ENCODE measurements at places on chromosomes 6 and 20.

DNA sequence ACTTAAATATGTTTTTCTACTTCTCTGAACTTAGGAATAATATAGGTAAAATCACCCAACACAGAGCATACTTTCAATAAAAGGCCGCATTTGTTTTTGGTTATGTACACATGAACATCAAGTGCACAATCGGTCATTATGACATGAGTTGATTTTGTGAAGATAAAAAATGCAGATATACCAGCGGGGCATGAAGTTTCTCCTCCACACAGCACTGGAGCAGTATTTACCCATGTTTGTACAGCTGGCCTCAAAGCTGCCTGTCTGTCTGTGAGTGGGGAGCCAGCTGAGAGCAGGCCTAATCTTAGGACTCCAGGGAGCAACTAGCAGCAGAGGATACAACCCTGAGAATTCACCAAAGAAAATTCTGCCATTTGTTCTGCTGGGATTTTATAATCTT lies 206.5 kb downstream of the TPBG start:
- DNase-seq: no peak

DNA sequence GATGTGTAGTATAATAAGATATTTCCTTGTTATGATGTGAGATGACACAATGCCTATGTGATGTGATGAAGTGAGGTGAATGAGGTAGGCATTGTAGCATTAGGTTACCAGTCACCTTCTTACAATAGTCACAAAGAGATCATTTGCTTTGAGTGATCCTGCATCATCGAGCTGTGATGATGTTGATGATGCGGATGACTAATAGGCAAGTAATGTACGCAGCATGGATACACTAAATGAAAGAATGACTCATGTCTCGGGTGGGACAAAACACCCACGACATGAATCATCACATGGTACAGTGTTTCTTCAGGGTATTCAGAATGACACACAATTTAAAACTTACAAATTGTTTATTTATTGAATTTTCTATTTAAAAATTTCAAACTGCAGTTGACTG lies 806.3 kb upstream of the GJE1 start:
- no peak for DNase-seq

DNA sequence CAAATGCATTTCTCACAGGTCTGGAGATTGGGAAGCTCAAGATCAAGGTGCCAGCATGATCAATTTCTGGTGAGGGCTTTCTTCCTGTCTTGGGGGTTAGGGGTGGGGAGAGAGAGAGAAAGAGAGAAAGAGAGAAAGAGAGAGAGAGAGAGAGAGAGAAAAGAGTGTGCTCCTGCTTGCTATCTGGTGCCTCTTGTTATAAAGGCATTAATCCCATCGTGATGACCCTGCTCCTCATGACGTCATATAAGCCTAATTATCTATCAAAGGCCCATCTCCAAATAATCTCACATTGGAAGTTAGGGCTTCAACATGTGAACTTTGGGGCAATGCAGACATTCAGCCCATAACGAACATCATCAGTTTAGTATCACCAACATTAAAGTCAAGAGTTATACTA lies 114.8 kb downstream of the EYA4 start:
- DNase-seq: no peak

GRCh38 chr6:138446821-138447220 lies 42.8 kb downstream of the HEBP2 start:
- DNase-seq: no peak

DNA sequence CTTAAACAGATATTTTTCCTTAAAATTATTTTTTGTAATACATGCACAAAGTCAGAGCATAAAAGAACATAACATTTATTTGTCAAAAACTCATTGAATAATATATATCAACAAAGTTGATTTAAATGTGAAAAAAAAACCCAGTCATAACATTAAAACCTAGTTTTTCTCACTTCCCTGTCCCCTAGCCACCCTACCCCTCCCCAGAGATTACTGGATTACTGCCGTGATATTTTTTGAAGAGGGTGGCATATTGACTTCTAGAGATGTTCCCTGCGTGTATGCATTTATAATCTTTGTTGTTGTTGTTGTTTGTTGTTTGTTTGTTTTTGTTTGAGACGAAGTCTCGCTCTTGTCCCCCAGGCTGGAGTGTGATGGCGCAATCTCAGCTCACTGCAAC lies 52.4 kb upstream of the ARMC2 start:
- DNase-seq: no peak

DNA sequence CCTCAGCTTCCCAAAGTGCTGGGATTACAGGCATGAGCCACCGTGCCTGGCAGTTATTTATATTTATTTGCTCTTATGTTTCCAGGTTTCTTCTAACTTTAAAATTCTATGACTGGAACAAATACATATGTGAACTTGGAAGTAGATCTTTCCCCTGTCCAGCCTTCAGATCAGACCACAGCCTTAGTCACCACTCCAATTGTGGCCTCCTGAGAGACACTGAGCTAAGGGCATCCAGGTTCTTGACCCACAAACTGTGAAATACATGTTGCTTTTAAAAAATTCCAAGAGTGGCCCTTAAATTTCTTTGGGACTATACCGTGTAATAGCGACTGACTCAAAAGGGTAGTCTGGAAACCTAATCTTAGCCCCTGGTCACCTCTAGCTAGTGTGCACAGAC lies 1.5 kb upstream of the ADGRG6 start:
- DNase-seq: no peak

DNA sequence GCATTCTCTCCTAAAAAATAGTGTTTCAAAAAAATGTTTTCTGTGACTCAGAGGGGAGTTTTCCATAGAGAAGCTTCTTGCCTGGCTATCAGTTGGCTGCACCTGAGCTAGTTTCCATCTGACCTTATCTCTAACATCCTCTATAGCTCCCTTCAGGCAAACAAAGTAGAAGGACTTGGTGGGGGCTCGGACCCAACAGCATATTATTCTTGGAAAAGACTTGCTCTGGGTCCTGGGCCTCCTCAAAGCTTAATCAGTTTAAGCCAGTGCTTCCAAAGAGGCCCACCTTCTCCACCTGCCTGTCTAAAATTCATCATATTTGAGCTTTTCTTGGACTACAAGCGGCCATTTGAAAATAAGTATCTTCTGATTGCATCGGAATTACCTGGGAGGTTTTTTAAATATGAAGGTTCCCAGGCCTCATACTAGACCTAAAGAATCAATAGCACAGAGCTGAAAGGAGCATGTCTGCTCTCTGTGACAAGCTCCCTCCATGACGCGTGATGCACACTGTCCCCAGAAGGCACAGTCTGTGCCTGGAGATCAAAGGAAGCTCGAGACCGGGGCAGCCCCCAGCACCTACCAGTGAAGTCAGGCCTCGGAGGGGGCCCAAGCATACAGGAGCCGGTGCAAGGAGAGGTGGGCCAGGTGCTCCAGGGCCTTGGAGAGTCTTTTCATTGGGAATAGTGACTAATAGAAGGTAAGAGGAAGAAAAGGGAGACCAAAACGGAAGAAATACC lies 80.6 kb upstream of the HIVEP1 start:
- no peak for DNase-seq

DNA sequence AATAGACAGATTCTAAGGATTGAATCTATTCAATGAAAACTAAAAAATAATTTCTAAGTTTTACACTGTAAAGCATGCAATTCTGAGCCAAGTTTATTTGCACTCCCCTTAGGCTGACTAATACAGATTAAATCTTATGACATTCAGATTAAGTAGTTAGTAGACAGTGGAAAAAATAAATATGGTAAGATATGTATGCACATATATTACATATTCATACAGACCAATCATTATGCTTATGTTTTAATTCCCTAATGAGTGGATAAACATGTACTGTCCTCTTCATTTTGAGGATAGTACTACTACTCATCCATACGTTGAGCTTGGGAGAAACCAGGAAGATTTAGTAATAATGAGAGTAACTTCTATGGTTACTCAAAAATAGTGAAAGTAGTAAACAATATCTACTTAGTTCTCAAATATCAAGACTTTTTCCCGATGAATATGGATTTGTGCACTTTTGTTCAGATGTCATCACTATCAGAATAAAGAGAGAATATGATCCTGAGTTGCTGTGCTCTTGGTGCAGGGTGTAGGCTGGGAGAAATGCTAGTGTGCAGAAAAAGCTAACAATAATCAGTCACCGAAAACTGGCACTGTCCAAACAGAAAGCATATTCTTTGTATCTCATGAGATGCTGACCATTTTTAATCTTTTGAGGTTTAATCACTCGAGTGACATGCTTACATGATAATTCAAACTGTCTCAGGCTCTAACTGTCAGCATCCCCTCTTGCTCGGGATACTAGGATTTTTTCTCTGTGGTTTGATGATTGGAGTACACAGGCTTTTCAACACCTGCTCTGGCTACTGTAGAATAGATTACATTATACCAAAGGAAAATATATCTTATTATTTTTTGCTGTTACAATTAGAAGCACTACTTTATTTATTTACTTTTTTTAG lies 111.6 kb downstream of the EPHA7 start:
- DNase-seq: no peak

GRCh38 chr6:35191889-35192288 lies 21.9 kb upstream of the SCUBE3 start:
- DNase-seq: no peak

DNA sequence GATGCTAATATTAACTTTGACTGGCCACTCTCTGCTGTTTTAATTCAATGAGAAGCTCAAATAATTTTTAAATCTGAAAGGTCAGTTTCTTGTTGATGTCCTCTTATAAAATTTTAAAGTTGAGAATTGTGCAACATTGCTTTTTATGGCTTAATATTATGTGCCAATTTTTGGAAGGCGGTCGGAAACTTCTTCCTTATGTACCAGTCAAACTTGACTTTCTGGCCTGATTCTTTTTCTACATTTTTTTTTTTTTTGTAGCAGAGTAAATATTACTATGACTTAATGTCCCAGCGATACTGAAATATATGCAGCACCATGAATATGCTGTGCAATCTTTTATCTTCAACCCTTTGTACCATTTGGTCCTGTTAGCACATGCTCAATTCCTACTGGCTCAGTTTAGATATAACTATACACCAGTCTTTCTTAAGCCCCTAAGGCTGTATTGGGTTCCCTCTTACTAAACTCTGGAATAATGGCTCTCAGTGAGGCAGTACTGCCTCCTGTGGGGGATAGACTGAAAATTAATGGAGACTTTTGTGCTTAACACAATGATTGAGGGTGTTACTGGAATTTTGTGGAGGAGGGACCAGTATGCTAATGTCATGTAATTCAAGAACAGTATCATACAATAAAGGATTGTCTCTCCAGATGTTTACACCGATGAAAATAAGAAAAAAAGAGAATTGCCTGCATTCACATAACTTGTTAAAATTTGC lies 156.4 kb upstream of the SYNCRIP start:
- DNase-seq: no peak

GRCh38 chr6:131917318-131917717 lies 33.9 kb downstream of the CCN2 start:
- DNase-seq: no peak

- DNase-seq: no peak
Measured at GRCh38 chr6:34638834-34639736, 57.5 kb downstream of the ILRUN start.

DNA sequence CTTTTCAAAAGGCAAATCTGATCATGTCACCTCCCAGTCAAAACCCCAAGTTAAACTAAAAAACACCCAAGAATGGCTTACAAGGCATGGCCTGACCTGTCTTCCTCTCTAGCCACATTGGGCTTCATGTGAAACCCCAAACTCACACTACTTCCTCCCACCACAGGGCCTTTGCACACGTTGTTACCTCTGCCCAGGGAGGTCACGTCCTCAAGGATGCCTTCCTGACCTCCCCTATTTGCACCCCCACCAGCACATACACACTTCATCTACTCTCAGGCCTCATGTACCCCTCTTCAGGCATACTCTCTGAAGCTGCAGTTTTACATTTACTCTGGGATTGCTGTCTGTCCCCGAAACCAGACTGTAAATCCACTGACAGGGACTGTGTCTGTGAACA lies 6.1 kb downstream of the EZR start:
- DNase-seq: no peak

DNA sequence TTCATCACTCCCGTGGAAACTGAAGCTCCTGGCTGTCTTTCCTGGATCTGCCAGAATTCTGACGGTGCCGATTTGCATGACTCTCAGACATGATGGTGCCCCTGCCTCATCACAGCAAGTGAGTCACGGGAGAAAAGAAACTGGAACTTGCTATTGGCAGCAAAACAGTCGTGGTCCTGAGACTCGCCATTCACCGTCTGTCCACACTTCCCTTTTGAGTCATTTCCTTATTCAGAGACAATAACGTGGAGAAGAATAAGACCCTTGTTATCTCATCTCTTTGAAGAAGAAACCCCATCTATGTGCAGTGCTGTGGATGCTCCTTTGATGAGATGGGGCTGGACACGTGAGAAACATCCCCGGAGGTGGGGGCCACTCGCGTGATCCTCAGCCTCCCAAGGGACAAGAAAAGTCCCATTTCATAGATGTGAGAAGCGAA lies 4.2 kb downstream of the GPR31 start:
- no peak for DNase-seq

GRCh38 chr6:128032042-128032441 lies 131.2 kb upstream of the THEMIS start:
- no peak for DNase-seq

GRCh38 chr6:163419413-163420288 lies 5.1 kb downstream of the QKI start:
- DNase-seq: no peak

DNA sequence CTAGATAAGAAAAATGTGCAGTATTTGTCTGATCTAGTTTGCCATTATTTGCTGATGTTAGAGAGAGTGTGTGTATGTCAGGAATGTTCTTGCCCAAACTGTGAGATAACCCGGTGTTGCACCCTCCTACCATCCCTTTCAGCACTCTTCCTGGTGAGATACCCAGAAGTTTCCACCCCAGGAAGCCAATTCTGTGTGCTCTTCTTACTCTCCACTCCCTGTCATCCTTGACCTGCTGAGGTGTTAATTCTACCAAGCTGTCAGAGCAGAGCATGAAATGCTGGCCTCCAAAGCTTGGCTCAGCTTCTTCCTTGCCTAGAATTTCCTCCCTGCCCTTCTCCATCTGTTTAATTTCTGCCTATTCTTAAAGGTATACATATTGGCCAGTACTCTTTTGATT lies 237.3 kb upstream of the CNR1 start:
- no peak for DNase-seq

DNA sequence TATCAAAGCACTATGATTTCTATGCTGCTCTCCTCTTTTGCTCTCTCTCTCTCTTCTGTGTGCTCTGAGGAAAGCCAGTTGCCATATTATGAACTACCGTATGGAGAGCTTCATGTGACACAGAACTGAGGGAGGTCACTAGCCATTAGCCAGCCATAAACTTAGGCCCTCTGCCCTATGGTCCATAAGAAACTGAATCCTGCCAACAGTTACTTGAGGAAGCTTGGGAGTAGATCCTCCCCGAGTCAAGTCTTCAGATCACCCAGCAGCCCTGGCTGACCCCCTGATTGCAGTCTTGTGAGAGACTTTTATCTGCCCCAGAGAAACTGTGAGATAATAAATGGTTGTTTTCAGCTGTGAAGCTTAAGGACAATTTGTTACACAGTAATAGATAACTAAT lies 5.7 kb upstream of the PEX7 start:
- DNase-seq: no peak

DNA sequence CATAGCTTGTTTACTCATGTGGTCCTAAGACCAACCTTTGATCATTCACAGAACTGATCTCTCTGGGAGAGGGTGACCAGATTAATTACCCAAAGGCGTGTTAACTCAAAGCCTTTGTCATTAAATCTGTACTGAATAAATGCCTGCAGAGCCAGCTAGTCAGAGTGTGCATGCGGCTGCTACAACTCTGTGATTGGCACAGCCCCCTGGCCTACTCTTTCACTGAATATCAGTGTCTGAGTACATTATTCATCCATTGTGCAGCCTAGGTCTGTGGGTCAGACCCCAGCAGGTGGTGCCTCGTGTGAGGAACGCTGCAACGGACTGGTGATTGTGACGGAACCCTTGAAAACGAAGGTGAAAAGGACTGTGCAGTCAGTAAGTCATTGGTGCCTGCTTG lies 663.6 kb downstream of the PHF3 start:
- no peak for DNase-seq
